ENCODE measurements at places on chromosomes 12 and 14.

DNA sequence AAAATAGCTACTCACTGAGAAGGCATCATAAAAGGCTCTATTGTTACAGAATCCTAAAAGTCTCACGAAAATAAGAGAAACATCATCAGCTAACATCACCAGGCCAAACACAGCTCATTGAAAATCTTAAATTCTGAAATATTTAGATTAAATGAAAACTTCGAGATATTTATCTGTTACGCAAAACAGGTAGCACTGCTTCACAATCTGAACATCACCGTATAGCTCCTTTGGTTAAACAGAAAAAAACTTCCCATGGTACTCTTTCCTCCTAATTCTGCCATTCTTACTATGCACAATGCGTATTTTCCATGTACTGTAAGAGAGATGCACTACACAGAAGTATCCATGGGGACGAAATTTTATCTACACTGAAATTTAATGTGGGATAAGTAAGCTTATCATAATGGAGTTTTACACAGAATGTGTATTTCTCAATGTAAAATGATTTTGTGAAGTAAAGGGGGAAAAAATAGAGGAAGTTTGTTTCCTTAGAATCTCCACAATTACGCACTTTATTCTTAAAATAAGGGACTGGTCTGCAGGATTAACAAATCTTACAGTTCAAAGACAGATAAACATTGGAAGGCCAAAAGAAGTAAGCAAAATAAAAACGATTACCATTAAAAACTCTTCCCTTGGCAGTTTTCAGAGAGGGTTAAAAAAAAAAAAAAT is 1.9 kb downstream of the SGPP1 start:
- no peak for DNase-seq

- DNase-seq, result no peak
Measured at GRCh38 chr14:94975366-94975765, 182.0 kb downstream of the DICER1 start.

GRCh38 chr14:100292776-100293461 is 13.3 kb downstream of the SLC25A29 start:
- DNase-seq, result no peak

DNA sequence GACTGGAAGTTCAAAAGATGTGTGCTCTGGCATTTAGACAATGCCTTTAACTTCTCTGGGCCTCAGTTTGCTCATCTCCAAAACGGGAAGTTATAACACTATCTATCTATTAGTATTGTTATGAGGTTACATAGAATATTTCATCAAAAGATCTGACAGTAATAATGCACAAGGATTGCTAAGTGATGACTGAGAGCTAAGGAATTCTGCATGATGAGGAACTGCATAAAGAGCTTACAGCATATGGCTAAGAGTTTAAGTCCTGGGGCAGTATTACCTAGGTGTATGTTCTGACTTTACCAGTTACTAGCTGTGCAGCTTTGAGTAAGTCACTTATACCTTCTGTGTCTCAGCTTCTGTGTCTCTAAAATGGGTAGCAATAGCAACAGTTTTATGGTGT is 160.1 kb upstream of the TMPO start:
- DNase-seq, result no peak

DNA sequence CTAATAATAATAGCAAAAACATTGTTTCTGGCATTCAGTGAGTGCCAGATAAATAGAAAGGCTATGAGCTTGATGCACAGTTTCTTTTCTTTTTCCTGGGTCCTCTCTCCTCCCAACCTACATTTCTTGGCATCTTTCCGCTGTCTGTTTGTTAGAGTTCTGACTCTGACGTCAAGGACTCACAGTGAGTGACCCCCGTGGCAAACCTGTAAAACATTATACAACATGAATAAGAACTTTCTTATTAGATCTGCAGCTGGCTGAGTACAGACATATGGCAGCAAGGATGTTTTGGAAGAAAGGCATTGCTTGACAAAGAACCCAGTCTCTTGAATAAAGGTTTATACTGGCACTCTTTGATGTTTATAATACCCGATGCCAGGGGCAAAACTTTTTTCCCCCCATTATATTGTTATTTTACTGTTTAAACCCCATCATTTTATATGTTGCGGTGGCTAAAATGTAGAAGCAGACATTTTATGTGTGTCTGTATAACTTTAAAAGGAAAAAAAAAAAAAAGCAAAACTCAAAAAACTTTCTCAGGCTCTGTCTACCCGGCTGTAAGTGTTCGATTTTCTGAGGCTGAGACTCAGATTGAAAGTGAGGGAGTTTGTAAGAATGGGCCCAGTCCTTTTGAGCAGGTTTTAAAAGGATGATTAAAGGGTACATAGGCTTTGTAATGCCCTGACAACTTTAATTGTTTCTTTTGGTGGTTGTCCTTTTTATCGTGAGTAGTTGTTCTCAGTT is 159.3 kb downstream of the PDE3A start:
- no peak for DNase-seq

DNA sequence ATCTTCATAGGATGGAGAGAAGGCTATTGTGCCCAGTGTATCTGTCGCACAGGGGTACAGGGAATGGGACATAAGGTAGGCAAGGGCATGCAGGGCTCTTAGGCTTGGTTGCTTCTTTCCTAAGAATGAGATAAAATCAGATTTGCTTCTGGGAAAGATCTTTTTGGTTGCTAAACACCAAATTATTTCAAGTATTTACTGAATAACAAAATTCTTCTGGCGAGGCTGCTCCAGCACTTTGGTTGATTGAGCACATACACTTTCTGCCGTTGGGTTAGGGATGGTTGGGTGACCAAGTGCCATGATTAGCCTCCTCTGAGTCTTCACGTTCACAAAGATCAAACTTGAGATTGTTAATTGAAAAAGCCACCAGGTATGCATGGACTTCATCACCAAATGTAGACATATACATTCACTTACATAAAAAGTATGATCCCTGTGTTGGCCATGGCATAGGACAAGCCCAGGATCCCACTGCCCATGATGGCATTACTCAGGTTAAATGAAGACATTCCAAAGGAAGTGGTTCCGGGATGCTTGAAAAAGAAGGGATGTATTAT is 38.2 kb downstream of the SLC38A4 start:
- DNase-seq, result no peak

GRCh38 chr14:22598896-22599244 is 770 bp downstream of the ABHD4 start:
- peak; percentile 47 for DNase-seq

- DNase-seq, result no peak
Measured at GRCh38 chr14:83825843-83826242, 1704.1 kb upstream of the FLRT2 start.

- DNase-seq, result no peak
Measured at GRCh38 chr12:86772696-86773095, 516.5 kb upstream of the MGAT4C start.

DNA sequence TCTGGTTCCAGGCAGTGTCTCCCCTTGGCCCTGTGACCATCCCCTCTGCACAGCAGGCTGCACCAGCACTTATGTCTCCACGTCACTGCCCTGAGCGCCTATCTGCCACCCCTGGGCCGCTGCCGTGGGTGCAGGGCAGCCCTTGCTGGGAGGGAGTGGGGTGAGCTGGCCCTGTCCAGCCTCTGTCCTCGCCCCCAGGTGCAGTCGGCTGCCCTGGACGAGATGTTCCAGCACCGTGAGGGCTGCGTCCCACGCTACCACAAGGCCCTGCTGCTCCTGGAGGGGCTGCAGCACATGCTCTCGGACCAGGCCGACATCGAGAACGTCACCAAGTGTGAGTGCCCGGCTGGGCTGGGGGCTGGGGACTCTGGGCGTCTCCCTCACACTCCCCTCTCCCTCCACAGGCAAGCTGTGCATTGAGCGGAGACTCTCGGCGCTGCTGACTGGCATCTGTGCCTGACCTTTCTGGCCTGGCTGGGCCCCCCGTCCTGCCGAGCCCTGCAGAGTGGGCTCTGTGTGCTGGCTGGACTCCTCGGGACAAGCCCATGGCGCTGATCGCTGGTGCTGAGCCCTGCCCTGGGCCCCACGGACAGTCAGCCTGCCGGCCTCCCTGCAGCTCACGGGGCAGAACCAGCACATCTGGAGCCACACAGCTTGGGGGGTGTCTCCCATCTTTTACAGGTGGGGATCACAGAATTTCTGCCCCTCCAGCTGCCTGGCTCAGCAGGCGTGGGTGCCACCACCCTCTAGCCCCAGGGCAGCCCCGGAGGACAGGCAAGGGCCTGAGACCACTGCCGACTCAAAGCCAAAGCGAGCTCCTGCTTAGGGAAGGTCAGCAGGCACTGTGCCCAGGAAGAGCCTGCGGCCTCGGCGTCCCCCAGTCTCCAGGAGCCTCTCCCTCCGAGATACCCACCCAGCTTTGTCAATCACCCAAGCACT is 7.9 kb upstream of the PUS1 start:
- DNase-seq, result no peak

GRCh38 chr14:52020866-52021717 is 31.7 kb downstream of the RTRAF start:
- no peak for DNase-seq

GRCh38 chr12:45368841-45369489 is 153.1 kb downstream of the ANO6 start:
- DNase-seq, result no peak

DNA sequence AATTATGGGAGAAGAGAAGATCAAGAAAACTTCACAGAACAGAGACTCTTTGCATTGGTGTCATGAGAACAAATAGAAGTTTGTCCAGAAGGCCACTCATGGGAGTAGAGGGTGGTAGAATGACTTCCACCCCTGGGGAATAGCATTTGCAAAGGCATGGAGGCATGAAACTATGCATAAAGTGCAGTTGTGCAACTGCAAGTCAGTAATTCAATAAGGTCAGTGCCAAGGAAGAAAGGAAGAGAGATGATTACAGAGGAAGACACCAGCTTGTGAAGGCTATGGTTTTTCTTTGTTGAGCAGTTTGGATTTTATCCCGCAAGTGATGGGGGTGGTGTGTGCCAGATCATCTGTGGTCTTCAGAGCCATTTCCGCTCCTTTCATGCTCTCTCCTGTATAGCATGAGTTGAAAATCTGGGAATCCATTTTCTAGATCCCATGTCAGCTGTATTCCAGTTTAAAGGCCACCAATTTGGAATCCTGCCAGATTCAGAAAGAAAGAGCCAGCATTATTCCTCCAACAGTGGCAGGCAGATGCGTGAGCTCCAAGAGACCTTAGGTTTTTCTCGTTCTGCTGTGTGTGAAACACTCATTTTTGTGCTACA is 67.6 kb upstream of the GRIN2B start:
- no peak for DNase-seq

- no peak for DNase-seq
Measured at GRCh38 chr14:82029038-82029437, 495.4 kb upstream of the SEL1L start.

DNA sequence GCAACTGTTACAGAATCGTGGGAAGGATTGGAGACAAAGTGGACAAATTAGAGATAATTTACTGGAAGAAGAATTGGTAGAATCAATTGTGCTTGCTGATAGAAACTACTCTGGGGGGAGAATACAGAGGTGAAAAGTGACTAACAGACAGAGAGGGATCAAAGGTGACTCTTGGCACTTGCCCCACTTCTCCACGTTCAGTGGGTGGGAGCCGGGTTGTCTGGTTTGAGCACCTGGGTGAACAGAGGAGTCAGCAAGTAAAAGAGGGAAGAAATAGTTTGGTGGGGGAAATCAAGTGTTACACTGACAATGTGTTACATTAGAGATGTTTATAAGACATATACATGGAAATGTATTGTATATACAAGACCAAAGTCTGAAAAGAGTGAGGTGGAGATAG is 69.1 kb downstream of the PPP2R5E start:
- no peak for DNase-seq

GRCh38 chr14:50954811-50955372 is 10.6 kb upstream of the PYGL start:
- no peak for DNase-seq

DNA sequence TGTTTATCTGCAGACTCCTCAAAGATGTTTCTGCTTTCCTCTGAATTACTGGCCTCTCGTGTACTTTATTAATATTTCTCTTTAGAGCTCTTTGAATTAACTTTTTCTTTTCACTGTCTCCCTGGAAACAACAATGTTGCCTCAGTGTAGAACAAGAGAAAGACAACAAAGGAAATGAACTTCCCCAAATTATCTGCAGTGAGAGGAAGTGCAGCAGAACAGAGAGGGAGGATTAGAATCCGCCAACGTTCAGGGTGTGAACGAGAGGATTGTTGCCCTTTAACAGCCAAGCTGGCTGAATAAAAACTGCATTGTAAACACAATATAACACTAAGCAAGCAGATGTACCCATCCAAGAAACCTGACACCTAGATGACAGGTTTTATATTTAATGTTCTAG is 375.9 kb downstream of the GALC start:
- no peak for DNase-seq

GRCh38 chr12:100249941-100250340 is 16.9 kb downstream of the DEPDC4 start:
- DNase-seq, result no peak

DNA sequence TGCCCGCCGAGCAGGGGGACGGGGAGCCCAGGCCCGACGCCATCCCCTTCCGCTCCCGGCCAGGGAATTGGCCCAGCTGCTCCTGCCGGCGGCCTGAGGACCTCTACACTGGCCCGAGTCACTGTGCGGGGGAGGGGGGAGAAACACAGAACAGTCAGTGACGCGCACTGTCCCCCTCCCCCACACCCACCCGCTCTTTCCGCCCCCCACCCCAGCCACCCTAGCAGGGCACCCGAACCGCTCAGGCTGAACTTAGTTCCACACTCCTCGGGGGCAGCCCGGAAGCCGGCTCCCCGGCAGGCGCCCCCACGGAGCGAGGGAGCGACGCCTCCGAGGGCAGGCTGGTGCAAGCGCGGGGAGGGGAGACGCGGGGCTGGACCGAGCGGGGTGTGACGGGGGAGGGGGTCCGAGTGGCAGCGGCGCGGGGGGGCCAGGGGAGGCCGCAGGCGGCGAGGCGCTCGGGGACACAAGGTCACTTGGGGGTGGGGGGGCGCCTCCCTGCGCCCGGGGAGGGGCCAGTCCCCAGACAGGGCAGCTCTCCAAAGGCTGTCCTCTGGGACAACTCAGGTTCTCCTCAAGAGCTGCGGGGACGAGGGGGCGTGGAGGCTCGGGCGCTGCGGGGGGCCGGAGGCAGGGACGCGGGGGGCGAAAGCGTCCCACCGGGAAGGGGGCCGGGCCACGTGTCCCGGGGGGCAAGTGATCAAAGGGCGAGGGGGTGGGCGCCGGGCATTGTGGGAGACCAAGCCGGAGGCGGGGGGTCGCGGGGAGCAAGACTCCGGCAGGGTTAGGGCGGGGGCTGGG is 648 bp downstream of the CHD4 start:
- peak; percentile 77 for DNase-seq

DNA sequence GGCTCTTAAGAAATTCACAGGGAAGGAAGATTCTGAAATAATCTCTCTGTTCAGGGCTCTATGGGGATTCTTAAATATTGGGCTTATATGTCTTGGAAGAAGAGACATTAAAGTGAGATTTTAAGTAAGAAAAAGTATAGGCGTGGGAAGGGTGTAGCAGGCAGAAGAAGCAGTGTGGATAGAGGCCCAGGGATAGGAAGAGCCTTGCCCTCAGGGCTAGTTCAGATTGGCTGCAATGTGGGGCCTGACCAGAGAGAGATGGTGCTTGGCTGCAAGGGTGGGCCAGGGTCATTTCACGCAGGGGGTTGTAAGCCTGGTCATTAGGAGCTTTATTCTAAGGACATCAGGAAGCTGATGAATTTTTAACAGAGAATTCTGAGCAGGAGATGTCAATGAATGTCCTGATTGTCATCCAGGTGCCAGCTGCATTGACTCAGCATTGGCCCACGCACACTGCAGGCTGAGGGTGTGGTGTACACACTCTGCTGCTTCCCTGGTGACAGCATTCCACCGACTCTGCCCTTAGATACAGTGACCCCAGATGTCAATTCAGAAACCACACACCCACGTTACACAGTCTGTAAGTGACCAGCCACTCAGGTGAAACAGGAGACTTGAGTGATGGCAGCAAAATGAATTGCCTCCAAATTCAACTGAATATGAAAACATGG is 582.5 kb downstream of the NRXN3 start:
- no peak for DNase-seq

- DNase-seq, result no peak
Measured at GRCh38 chr14:40218282-40218941, 786.2 kb upstream of the FBXO33 start.

Measured in Caco-2 (cell line).